GM13976 (cell line): ENCODE measurements at places on chromosomes 7 and 10.

DNA sequence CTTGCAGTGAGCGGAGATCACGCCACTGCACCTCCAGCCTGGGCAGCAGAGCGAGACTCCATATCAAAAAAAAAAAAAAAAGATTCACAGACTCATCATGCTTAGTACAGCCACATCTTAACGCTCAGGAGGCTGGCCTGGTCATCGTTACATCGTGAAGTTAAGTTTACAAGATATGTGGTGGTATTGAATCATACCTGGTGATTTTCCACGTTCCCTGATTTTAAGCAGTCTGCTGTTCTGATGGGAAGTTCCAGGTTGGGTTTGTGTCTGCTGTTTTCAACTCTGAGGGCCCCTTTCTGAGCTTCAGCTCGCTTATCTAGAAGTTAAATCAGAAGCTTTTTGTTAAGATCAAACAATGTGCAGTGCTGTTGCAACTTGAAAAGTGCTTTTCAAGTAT, 6.9 kb downstream of the PPP2R2D start:
- DNase-seq: no peak

DNA sequence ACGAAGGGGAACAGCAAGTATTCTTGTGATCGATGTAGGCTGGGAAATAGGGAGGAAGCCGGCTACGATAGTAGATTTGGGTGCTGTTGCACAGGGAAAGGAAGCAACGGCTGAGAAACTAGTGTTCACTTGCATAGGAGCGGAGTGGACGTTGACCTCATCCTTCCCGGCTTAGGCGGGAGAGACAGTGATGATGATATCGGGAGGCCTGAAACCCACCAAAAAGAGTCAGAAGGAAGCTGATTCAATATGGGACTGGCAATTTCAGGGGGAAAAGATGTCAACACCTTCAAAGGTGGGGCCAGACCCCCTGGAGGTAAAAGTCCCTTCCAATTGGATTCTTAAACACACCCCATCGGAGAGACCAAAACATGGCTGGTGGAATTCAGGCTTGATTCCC, 61.3 kb downstream of the CARD11 start:
- DNase-seq: no peak

DNA sequence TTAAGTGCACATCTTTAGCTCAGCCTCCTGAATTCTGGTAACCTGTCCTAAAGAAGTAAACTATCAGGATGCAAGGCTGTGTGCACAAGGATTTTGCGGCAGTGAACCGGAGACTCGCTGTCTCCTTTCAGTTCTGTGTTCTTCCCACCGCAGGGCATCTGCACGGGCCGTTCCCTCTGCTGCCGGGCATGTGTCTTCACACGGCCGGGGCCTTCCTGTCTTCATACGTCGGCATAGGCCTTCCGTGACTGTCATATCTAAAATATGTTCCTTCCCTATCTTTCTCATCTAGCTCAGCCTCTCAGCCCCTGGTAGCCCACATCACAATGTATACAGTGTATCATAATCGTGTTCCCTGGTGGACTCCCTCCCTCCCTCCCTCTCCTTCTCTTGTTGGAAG, 16.4 kb downstream of the PALD1 start:
- DNase-seq: no peak

DNA sequence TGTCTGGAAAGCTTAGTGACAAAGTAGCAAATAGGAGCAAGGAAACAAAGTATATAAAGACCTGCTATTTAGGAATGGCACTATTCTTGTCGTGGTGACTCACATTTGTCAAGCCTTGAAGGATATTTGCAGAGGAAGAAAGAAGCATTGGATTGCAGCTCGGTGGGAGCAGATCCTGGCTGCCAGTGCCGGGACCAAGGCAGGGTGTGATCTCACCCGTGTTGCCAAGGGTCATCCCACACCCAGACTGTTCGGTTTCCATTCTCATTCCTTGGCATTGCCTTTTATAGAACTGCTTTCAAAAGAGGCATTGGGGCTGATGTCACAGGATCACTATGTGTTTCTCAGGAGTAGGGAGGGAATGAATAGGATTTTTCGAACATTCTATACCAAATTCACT, 176.2 kb downstream of the GALNT17 start:
- no peak for DNase-seq

GRCh38 chr10:33588974-33589600, 254.6 kb upstream of the NRP1 start:
- no peak for DNase-seq

DNA sequence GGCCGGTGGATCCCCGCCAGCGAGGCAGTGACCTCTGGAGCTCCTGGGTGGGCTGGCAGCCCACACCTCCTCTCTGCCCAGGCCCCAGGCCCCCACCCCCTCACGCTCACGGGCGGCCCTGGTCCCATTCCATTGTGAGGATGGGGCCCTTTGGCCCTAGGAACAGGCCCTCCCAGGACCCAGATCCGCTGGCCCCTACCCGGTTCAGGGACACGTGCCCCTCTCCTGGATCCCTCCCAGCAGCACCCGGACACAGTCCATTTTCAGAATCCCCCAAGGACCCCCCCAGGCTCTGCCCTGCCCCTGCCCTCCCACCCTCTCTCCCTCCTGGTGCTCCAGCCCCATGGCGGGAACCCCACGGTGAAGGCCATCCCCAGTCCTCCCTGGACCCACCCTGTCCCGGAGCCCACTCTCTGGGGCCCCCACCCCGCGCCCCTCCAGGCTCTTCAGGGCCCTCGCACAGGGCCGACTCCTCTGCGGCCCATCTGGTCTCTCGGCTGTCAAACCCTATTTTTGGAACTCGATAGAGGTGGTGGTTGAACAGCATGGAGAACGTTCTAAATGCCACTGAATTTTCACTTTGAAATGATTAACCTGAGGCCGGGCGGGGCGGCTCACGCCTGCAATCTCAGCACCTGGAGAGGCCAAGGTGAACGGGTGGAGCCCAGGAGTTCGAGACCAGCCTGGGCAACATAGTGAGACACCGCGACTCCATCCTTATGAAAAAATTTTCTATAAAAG, 8.1 kb downstream of the ADAP1 start:
- DNase-seq: no peak

DNA sequence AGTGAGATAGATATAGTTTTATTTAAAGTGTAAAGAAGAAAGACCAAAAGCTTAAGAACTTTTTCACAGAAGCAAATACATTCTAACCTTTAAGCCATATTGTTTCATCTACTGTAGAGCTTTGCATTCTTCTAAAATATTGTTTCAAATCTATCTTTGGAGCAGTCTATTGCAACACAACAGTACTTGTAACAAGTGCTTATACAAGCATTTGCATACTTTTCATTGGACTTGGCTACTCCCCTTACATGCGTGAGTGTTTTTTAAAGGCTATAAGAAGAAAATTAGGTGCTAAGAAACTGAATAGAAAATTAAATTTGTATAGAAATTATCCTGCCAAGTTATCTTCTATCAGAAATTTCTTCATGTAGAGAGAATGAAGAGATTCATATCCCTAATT, 45.3 kb downstream of the SEMA3E start:
- no peak for DNase-seq

GRCh38 chr10:90930971-90931871, 10.3 kb upstream of the ANKRD1 start:
- DNase-seq: no peak

- DNase-seq: no peak
These were observed 380.7 kb downstream of the RPS24 start for GRCh38 chr10:78414380-78414779.

DNA sequence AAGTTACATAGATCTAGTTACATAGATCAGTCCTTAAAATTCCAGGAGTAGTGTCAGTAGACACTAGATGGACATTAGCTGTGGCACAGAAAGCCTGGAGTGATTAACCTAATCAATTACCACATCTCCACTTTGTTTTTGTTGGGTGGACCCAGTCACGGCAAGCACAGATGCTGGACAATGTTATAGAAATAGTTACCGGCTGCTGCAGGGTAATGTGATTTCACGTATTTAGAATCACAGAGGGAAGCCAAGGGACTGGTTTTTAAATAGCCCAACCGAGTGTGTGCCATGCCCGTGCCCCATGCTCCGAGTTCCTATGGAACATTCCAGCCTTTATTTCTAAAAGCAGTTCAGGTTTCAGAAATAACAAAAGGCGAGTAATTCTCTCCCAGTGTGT, 2.8 kb downstream of the LGI1 start:
- no peak for DNase-seq

GRCh38 chr10:123603130-123603529, 63.0 kb upstream of the GPR26 start:
- no peak for DNase-seq

GRCh38 chr10:45439873-45440272, 65.9 kb downstream of the ALOX5 start:
- no peak for DNase-seq

- no peak for DNase-seq
These were observed 355.5 kb downstream of the GLRX3 start for GRCh38 chr10:130491693-130492050.
